ENCODE measurements at places on chromosomes 3 and 15. TPM values are rescaled to one million over a fixed set of nuclear protein-coding genes. Genes with fewer than 3 reads are reported as not detected.

- DNase-seq, result no peak
- H3K36me3 ChIP-seq, result peaks cover 9% of the 10 kb centered on the region
- H3K27me3 ChIP-seq, result no peaks in the 10 kb centered on the region
- peak overlapping the region; percentile 91 for H3K4me3 ChIP-seq
Observed at GRCh38 chr15:82808634-82809041, 790 bp upstream of the WHAMM start.

The B3GALNT1 gene
- 55.6 TPM for total RNA-seq

The KBTBD13 gene
- total RNA-seq, result 0.21 TPM

The CHRM5 gene
- total RNA-seq, result not detected

GRCh38 chr15:74807282-74807681, 5.4 kb upstream of the LMAN1L start:
- H3K36me3 ChIP-seq, result peaks cover 13% of the 10 kb centered on the region
- H3K4me1 ChIP-seq, result no peaks in the 10 kb centered on the region
- DNase-seq, result no peak
- no peak overlapping the region for H3K27ac ChIP-seq

DNA sequence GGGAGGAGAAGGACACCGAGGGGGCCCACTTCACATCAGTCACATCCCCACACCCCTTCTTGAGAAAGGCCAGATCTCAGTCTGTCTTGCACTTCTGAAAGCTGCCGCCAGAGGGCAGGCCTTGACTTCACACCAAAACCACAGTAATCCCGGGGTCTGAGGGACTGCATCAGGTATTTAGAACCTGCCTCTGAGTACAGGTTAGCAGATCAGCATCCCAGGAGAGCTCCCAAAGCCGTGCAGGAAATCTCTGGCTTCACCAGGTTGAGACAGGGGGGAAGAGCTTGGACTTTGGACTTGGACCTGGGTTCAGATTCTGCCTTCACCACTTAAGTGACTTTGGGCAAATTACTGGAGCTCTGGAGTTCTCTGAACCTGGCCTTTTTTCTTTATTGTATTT, 50.3 kb downstream of the LHFPL4 start:
- peak; percentile 72 for DNase-seq
- no peak overlapping the region for H3K4me3 ChIP-seq
- H3K36me3 ChIP-seq, result no peaks in the 10 kb centered on the region

The GOLGA8Q gene
- not detected for total RNA-seq

Data from ascending aorta (tissue), 2 donors.